ENCODE measurements at places on chromosomes 2 and 18.

GRCh38 chr18:24400587-24400986, 3.0 kb upstream of the OSBPL1A start:
- no peak for ATAC-seq

GRCh38 chr2:132374551-132374950, 42.1 kb upstream of the GPR39 start:
- ATAC-seq: no peak

GRCh38 chr2:59910166-59910565, 643.3 kb downstream of the BCL11A start:
- no peak for ATAC-seq

- ATAC-seq: no peak
Measured at GRCh38 chr2:197372592-197372991, 62.0 kb upstream of the ANKRD44 start.

- ATAC-seq: peak; percentile 55
Measured at GRCh38 chr18:9117980-9118841, 15.7 kb downstream of the NDUFV2 start.

DNA sequence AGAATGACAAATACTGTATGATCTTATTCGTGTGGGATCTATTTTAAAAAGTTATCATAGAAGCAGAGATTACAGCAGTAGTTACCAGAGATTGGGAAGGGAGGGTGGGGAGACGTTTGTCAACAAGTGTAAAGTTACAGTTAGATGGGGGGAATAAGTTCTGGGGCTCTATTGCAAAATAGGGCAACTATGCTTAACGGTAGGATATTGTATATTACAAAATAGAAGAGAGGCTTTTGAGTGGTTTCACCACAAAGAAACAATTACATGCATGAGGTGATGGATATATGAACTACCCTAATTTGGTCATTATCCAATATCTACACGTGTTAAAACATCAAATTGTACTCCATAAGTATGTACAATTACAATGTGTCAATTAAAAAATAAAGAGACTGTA, 123.4 kb upstream of the NOSTRIN start:
- ATAC-seq: no peak

DNA sequence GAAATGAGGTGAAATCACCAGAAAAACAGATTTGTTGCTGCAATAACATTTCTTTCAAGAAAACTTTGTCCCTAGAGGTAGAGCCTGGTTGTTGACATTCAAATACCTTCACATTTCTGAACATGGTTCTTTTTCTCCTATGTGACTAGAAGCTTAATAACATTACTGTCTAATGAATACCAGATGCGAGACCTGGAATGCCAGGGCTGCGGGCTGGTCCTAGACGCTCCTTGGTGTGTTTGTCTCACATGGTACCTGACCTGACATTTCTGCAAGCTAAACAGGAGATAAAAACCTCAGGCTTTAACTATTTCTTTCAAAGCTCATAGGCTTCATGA, 38.5 kb downstream of the ACKR3 start:
- ATAC-seq: no peak

GRCh38 chr18:29459972-29460371, 1283.0 kb upstream of the CDH2 start:
- no peak for ATAC-seq
